ENCODE measurements at places on chromosomes 4 and X. TPM values are rescaled to one million over a fixed set of nuclear protein-coding genes. Genes with fewer than 3 reads are reported as not detected.

Gene FGF13
- not detected for total RNA-seq

Gene TMEM271
- not detected for total RNA-seq

Gene HS6ST2
- 40.2 TPM for total RNA-seq

Gene FGF5
- 0.50 TPM for total RNA-seq

Gene F11
- total RNA-seq, result 0.86 TPM

Gene TMPRSS11B
- total RNA-seq, result not detected

Gene MAGEE1
- total RNA-seq, result 0.80 TPM

Gene MAOB
- total RNA-seq, result 56.8 TPM

Gene RASL11B
- 0.64 TPM for total RNA-seq

Gene MAGEA2B
- not detected for total RNA-seq

Gene MYOZ2
- total RNA-seq, result not detected

GRCh38 chr4:142707401-142707800 is 138.7 kb downstream of the INPP4B start:
- H3K27ac ChIP-seq, result no peak overlapping the region
- no peak for DNase-seq
- H3K4me3 ChIP-seq, result no peak overlapping the region
- no peaks in the 10 kb centered on the region for H3K27me3 ChIP-seq

DNA sequence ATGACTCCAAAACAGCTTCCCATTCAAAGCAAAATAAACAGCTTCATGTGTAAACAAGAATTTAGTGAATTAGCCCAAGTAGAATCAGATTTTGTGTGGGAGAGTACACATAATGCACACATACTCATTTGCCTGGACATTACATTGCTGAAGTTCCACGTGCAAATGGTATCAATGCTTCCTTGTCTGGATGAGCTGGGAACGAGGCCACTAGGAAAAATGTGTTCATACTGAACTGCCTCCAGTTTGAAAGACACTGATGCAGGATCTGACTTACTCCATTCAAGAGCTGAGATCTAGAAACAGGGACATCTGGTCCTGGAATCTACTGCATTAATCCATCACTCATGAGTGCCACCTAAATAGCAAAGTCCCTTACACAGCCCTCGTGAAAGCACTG is 228.0 kb downstream of the APBB2 start:
- peaks cover 2% of the 10 kb centered on the region for H3K4me1 ChIP-seq
- H3K36me3 ChIP-seq, result no peaks in the 10 kb centered on the region
- DNase-seq, result no peak
- H3K27me3 ChIP-seq, result no peaks in the 10 kb centered on the region
- no peak overlapping the region for H3K27ac ChIP-seq

- DNase-seq, result no peak
- no peak overlapping the region for H3K27ac ChIP-seq
- H3K4me1 ChIP-seq, result no peaks in the 10 kb centered on the region
- H3K27me3 ChIP-seq, result peaks cover 39% of the 10 kb centered on the region
- H3K36me3 ChIP-seq, result no peaks in the 10 kb centered on the region
Measured at GRCh38 chr4:2427383-2428334, 8.9 kb downstream of the CFAP99 start.

GRCh38 chr4:23290656-23291055 is 597.9 kb downstream of the GBA3 start:
- peaks cover 8% of the 10 kb centered on the region for H3K4me1 ChIP-seq
- no peaks in the 10 kb centered on the region for H3K36me3 ChIP-seq
- H3K27me3 ChIP-seq, result no peaks in the 10 kb centered on the region
- no peak overlapping the region for H3K27ac ChIP-seq
- no peak for DNase-seq

DNA sequence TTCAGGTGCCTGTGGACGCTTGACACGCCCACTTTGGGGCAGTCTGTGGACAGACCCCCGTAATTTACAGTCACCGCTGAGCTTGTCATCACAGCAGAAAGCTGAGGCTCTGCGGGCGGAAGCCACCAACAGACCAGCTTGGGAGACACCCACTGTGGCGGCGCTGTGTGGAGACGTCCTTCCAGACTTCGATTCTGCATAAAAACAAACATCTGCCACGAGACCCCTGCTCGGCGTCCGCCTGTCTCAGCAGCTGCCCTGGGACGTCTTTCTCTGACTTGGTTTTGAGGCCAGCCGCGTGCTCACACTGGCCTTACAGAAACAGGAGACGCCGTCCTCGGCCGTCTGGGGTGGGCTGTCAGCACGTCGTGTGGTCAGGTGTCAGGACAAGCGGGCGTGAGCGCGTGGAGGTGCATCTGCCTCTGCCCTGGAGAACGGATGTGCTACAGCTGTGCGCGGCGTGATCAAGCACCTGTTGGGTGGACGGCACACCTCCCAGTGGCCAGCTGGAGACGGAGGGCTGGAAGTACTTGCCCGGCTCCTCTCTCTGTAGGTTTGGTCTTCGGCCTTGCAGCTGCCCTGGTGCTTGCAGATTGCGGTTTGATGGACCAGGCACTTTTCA is 37.5 kb downstream of the PIGG start:
- peaks cover 34% of the 10 kb centered on the region for H3K36me3 ChIP-seq
- no peak overlapping the region for H3K27ac ChIP-seq
- H3K4me1 ChIP-seq, result no peaks in the 10 kb centered on the region

- DNase-seq, result no peak
- no peak overlapping the region for H3K4me3 ChIP-seq
- no peaks in the 10 kb centered on the region for H3K4me1 ChIP-seq
Measured at GRCh38 chr4:3393171-3393570, 48.6 kb upstream of the HGFAC start.

- H3K4me1 ChIP-seq, result peaks cover 8% of the 10 kb centered on the region
- H3K4me3 ChIP-seq, result no peak overlapping the region
- DNase-seq, result no peak
- H3K27ac ChIP-seq, result no peak overlapping the region
Measured at GRCh38 chrX:35711281-35711680, 86.9 kb upstream of the MAGEB16 start.

DNA sequence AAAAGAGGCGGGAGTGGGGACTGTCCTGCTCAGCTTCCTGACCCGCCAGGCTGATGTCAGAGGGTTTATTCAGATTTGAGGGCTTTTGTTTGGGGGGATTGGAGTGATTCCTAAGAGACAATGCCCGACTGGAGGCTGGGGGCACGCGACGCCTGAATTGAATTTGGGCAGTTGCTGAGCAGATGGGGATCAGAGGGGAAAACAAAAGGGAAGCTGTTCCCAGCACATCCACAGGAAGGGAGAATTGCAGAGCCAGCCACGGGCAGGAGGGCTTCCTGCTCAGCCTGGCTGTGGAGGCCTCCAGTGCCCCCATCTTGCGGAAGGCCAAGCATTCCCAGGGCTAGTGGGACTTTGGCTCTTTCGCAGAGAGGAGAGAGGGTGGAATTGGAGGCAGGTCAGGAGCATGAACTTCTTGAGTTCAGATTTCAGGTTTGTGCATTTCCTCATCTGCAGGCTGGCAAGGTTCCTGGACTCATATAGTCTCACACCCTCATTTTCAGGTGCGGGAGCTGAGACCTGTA is 162.8 kb downstream of the NHS start:
- no peaks in the 10 kb centered on the region for H3K27me3 ChIP-seq
- H3K4me1 ChIP-seq, result peaks cover 28% of the 10 kb centered on the region
- no peak overlapping the region for H3K27ac ChIP-seq
- no peak for DNase-seq
- H3K4me3 ChIP-seq, result no peak overlapping the region

- no peak overlapping the region for H3K4me3 ChIP-seq
- no peak overlapping the region for H3K27ac ChIP-seq
- DNase-seq, result no peak
- no peaks in the 10 kb centered on the region for H3K36me3 ChIP-seq
Measured at GRCh38 chrX:123215397-123216089, 31.5 kb downstream of the GRIA3 start.

DNA sequence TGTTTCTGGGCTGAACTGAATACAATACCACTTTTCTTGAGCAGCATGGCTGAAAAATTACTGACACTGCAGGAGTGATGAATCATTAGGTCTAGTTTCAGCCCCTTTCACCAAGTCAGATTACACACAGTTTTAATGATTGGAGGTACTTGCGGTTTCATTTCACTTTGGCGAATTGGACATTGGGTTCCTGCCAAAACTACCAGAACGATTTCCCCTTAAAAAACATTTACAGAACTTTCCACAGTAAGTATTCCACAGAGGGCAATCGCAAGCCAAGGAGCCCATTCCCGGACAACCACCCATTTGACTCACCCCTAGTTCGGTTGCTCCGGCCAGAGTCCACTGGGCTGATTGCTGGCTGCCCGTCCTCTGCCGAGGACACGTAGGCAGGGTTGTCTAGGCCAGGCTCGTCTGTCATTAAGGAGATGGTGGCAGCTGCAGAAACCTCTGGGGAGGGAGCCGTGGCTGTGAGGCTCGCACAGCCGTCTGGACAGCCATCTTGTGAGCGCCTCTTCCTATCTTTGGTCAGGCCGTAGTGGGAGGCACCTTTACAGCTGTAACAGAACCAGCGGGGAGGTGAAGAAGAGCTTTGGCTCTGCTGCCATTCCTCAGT is 83.5 kb downstream of the LNX1 start:
- no peaks in the 10 kb centered on the region for H3K27me3 ChIP-seq
- peak overlapping the region; percentile 78 for H3K4me3 ChIP-seq
- DNase-seq, result peak; percentile 37
- H3K36me3 ChIP-seq, result peaks cover 9% of the 10 kb centered on the region
- H3K4me1 ChIP-seq, result no peaks in the 10 kb centered on the region

GRCh38 chrX:130994671-130995070 is 63.5 kb upstream of the ARHGAP36 start:
- no peak overlapping the region for H3K4me3 ChIP-seq
- no peaks in the 10 kb centered on the region for H3K36me3 ChIP-seq
- H3K27me3 ChIP-seq, result peaks cover 64% of the 10 kb centered on the region
- no peak overlapping the region for H3K27ac ChIP-seq

DNA sequence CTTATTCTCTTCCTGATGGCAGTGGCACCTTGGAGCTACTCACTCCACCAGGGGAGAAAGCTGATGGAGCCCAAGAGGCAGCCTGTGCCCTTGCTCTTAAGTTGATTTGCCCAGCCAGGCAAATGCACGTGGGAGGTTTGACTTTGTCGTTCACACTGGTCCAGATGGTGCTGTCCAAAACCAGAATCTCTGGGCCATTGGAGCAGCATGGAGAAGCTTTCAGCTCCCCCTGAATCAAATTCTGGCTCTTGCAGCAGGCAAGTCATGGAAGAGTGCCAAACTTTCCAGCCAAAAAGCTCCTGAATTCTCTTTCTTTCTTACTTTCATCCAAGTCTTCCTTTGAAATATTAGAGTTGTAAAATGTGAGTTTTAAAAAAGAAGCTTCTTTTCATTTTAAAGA is 970.4 kb downstream of the RPA4 start:
- H3K27ac ChIP-seq, result no peak overlapping the region
- H3K4me3 ChIP-seq, result no peak overlapping the region
- no peaks in the 10 kb centered on the region for H3K4me1 ChIP-seq
- no peaks in the 10 kb centered on the region for H3K27me3 ChIP-seq
- no peak for DNase-seq

GRCh38 chrX:6382284-6382683 is 152.6 kb downstream of the VCX3A start:
- no peak overlapping the region for H3K4me3 ChIP-seq
- no peaks in the 10 kb centered on the region for H3K27me3 ChIP-seq
- H3K36me3 ChIP-seq, result no peaks in the 10 kb centered on the region
- no peak overlapping the region for H3K27ac ChIP-seq
- no peak for DNase-seq

DNA sequence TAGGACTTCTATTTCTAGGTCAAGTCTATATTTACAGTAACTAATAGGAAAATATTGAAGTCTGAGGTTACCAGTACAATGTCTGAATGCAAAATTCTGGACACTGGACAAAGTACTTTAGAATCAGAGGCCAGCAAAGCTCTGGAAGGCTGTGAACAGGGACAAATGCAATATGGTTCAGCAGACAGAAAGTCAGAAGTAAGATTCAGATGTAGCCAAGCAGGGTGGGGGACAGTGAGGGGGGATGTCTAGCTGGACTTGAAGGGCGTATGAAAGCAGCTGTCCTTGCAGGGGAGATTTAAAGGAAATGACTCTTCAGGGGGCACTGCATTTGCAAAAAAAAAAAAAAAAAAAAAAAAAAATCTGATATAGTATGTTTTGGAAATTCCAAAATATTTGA is 2.9 kb downstream of the SORBS2 start:
- H3K27ac ChIP-seq, result peak overlapping the region; percentile 69
- DNase-seq, result no peak
- peak overlapping the region; percentile 80 for H3K4me3 ChIP-seq
- peaks cover 33% of the 10 kb centered on the region for H3K36me3 ChIP-seq
- peaks cover 8% of the 10 kb centered on the region for H3K4me1 ChIP-seq
- no peaks in the 10 kb centered on the region for H3K27me3 ChIP-seq

DNA sequence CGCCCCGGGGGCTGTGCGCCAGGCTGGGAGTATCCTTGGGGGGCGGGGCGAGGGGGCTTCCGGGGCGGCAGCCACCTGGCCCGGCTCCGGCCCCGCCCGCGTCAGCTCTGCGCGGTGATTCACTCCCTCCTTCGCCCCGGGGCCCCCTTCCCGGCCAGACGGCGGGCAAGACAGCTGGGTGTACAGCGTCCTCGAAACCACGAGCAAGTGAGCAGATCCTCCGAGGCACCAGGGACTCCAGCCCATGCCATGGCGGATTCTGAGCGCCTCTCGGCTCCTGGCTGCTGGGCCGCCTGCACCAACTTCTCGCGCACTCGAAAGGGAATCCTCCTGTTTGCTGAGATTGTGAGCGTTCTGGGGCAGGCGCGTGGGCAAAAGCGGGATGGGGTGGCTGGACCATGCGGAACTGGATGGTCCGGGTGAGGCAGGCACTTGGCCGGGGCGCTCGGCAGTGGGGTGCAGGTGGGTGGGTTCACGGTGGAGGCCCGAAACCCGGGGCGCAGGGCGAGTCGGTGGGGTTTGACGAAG is at the start of gene PLP2:
PLP2 (plus strand) TSS at position 147 of the 528 bp plus-strand sequence; CDS start at position 250, 103 bp downstream.
- peak within 1 kb of the TSS; percentile 85 for H3K27ac ChIP-seq
- H3K36me3 ChIP-seq, result peaks cover 63% of the 10 kb centered on the region
- H3K27me3 ChIP-seq, result no peaks in the 10 kb centered on the region
- DNase-seq, result peak; percentile 82

DNA sequence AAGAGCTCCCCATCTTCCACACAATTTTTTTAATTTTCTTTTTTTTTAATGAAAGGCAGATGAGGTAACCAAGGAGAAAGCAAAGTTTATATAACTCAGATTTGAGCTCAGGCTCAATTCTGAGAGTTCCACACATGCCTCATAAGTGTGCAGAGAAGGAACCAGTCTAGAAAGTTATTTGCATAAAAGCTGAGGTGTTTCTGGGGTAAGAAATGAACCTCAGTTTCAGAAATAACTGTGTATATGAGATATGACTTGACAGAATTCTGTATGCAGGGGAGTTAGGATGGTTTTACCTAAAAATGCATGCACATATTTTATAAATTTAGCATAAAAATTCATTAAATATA is 51.3 kb downstream of the DTHD1 start:
- no peaks in the 10 kb centered on the region for H3K27me3 ChIP-seq
- H3K27ac ChIP-seq, result no peak overlapping the region
- H3K4me1 ChIP-seq, result no peaks in the 10 kb centered on the region
- H3K36me3 ChIP-seq, result no peaks in the 10 kb centered on the region

DNA sequence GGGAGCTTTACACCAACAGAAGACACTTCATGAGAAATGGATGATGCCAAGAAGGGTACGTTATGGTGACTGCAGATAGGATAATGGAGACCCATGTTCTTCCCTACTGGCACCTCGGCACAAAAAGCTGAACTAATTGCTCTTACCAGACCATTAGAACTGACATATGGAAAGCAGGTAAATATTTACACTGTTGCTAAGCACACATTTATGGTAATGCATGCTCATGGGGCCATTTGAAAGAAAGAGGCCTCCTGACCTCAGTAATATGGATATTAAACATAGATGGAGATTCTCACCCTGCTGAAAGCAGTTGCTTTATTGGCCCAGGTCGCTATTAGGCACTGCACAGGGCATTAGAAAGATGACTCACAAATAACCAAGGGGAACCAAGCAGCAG is 1759.6 kb downstream of the C4orf33 start:
- H3K36me3 ChIP-seq, result no peaks in the 10 kb centered on the region
- H3K27ac ChIP-seq, result no peak overlapping the region
- no peak overlapping the region for H3K4me3 ChIP-seq
- H3K4me1 ChIP-seq, result no peaks in the 10 kb centered on the region
- no peak for DNase-seq
- H3K27me3 ChIP-seq, result no peaks in the 10 kb centered on the region
